ENCODE measurements at places on chromosomes 5 and 9.

GRCh38 chr9:26781906-26782305 lies 110.7 kb downstream of the CAAP1 start:
- no peak for DNase-seq

DNA sequence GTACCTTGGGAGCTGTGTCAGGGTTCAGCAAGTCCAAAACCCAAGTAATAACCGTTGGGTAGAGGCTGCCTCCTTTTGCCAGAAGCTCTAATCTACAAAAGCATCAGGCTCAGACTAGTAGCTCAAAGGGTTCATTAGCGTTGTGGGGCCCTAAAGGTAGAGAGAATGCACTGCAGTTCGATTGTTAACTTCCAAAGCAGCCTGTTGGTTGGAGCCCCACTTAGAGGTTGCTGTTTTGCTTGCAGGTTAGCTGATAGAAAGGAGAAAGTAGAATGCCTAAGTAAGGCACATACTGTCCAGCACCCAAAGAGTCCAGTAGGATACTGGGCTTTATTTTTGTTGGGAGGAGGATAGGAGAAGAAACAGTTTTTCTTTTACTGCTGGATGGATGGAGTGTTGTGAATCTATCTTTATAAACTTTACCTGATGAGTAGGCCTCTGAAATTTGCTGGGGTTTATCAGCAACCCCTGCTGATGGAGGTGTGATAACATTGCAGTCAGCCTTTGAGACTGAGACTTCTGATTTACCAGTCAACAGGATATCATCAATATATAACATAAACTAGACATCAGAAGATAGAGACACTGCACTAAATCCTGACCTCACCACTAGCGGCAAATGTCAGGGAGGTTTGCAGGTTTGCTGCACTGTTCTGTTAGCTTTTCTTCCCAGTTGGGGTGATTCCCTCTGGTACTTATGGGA lies 34.8 kb downstream of the ZNF131 start:
- DNase-seq = no peak

DNA sequence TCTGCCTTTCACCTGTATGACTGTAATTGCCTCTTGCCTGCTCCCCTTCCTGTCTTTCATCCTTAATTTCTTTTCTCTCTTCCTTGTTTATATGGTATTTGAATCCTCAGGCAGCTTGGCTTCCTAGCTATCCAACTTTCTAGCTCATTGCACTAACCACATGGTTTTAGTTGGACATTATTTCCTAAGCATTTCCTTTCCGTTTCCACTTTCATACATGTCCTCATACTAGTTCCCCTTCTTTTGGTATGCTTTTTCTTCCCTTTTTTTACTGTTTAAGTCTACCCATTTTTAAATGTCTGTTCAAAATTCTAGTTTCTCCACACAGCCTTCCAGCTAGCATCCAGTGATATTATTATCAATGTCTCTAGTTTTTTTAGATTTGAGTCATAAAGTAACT lies 6.6 kb downstream of the CWC27 start:
- no peak for DNase-seq

DNA sequence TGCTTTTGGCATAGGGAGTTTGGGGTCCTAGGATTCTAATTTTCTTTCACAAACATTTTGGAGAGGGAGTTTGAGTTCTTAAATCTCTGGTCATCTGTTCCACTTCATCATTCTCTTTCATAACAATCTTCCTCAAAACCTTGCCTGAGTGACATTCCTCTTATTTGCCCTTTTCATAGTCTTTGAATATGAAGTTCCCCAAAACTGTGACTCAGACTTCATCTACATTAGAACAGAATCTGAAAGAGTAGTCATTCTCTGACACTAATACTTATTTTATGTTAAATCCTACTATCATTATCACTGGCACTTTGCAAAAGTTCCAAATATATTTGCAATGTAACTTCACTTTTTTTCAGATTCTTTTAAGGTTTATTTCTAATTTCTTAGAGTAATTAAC lies 163.8 kb downstream of the CDH10 start:
- no peak for DNase-seq

- no peak for DNase-seq
Measured at GRCh38 chr5:59328709-59329296, 564.7 kb downstream of the PDE4D start.

GRCh38 chr9:126499005-126499910 lies 114.5 kb upstream of the LMX1B start:
- DNase-seq = no peak

GRCh38 chr5:1515921-1516571 lies 7.7 kb downstream of the LPCAT1 start:
- DNase-seq = no peak

DNA sequence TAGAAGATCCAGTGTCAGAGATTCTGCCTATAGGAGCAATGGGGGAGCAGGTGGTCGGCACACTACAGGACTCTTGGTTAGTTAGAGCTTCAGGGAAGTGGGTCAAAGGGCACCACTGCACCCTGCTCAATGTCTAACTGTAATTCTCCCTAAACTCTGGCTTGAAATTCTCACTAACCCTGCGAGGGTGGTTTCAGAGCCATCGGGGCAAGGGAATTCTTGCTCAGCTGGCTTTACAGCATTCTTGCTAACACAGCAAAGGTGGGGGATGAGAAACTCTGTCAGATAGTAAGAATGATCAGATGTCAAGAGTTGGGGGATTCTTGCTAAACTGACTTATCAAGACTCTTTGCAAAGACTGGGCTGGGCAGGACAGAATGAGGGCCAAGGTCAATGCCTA lies 4.7 kb upstream of the ZNF354C start:
- DNase-seq = no peak

- no peak for DNase-seq
Measured at GRCh38 chr5:139849942-139850341, 54.3 kb downstream of the PSD2 start.

DNA sequence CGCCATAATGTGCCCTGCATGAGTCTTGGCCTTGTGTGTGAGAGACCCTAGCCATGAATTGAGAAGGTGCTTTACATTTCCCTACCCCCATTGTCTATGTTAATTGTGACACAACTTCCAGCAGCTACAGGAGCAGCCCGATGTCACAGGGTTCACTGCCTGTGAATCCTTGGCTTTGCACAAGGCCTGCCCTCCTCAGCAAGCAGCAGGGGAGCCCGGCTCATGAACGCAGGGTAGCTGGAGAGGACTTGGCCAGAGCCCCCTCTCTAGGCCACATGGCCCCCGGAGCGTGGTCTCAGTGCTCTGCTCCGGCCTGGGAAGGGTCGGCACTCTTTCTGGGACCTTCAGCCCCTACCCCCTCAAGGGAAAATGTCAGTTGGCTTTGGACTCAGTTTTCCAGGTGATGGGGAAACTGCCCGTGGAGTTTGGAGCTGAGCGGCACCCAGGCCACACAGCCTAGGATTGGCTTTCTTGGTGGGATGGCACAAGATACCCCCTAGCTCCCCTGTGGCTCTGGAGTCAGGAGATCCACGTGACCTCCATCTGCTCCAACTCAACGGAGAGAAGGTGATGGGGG lies 160.8 kb downstream of the DAB2IP start:
- no peak for DNase-seq

DNA sequence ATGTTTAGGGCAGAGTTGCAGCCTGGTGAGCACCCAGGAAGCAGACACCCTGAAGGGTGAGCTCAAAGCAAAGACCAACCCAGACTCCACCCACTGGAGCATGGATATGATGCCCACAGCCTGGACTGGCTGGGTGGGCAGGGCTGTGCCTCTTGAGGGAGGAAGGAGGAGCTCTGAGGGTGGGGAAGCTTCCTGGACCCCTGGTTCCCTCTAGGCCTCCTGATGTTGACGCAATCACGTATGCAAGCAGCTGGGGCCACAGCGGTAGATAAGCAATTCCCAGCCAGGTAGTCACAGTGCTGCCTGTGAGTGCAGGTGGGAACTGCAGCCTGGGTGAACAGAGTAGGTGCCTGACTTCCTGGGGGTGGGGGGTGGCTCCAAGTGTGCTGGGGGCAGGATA lies 271.5 kb downstream of the CDK5RAP2 start:
- DNase-seq = no peak

- no peak for DNase-seq
Measured at GRCh38 chr5:39631958-39632357, 207.2 kb upstream of the DAB2 start.

Measured in activated CD8-positive, alpha-beta memory T cell treated with anti-CD3 and anti-CD28 coated beads for 4 hours (primary cell).